ENCODE measurements at places on chromosomes 12 and 14.

GRCh38 chr14:96177766-96178375 lies 26.8 kb upstream of the BDKRB2 start:
- no peak for DNase-seq

DNA sequence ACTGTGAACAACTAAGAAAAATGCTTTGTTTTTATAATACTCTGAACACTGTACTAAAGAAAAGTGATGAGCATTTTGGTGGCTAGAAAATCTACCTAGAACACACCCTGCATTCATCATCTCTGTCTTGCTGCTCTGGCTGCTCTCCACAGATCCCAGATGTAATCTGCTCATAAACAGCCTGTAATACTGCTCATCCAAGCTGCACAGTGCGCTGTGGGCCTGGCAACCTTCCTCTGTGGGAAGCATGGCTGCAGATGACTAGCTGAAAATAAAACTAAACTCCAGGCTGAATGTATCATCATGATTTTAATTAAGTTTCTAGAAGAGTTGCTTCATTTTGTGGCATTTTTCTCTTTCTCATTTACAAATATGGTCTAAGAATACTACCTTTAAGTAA lies 200.7 kb downstream of the SLC2A13 start:
- DNase-seq: no peak

GRCh38 chr12:108079721-108080120 lies 49.4 kb upstream of the WSCD2 start:
- no peak for DNase-seq

DNA sequence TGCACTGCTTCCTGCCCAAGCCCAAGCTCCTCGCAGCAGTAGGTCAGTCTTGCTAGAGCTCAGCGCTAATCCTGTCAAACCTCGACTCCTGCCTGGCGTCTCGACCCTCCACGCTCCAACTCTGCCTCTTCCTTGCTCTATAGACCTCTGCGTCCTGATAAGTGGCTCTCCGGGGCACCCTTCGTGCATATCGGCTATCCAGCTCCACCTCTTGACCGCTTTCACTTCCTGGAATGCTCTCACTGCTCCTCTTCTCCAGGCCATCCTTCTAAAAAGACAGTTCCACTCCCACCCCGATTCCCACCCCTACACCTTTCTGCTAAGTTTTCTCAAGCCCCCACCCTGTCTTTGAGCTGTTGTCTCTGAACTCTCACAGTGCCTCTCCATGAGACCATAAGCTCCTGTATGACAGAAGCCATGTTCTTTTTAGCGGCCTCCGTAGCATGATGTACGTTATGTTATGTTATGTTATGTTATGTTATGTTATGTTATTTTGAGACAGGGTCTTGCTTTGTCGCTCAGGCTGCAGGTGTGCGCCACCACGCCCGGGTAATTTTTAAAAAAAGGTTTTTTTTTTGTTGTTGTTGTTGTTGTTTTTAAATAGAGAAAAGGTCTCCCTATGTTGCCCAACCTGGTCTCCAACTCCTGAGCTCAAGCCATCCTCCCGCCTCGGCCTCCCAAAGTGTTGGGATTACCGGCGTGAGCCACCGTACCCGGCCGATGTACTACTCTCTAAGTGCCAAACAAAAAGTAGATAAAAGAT lies 601 bp downstream of the COX14 start:
- no peak for DNase-seq

GRCh38 chr12:109606320-109607028 lies 32.9 kb downstream of the MVK start:
- no peak for DNase-seq

DNA sequence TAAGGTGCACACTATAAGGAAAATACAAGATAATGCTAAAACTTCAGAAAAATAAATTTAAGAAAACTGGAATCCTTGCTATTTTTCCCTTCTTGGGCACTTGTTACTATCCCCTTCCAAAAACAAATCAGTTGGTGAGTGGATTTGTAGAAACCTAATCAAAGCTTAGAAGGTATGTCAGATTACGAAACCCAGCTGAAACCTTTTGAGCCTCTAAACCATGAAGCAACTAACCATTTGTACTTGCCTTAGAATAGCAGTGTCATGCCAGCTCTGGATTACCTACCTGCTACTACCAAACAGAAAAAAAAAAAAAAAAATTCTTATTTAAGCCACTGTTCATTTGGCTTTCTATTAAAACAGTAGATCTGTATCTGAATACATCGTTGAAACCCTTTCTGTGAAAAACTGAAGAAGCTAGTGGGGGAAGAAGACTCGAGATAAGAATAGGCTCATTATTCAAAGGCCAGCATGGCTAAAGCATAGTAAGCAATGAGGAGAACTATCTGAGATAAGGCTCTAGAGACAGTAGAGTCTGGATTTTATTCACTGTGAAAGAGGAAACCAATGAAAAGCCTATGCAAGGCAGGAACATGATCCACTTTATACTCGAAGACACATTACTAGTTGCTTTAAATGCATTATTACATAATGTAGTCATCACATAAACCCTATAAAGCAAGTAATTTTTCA lies 30.2 kb downstream of the OSBPL8 start:
- no peak for DNase-seq

DNA sequence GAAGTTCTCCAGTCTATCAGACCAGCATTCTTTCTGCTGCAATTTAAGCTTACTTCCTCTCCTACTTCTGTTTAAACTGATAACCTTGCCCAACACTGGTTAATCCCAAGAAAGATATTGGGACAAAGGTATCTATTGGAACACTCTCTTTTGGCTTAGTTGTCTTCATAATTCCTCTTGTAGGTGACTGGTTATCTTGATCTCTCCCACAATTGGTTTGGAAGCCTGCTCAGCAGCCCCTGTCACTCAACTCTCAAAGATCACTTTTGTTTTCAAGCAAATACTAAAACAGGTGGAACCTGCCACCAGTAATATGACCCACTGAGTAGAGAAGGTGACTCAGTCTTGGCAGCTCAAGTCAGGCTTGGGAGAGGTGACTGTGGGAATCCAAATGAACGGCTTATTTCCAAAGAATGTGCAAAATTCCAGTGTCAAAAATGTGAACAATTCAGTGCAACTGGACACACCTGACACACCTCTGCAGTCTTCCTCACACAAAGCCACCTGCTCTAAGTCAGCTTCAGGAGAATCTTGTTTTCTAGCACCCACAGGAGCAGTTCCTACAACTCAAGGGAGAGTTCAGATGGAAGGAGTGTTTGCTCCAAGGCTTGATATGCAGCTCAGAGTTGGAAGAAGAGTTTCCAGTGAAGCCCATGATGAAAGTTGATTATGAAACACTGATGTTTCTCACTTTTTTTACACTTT lies 83.2 kb upstream of the SLC38A2 start:
- DNase-seq: no peak

GRCh38 chr14:57822081-57822480 lies 43.8 kb downstream of the SLC35F4 start:
- DNase-seq: no peak

- DNase-seq: no peak
Observed at GRCh38 chr14:41299924-41300323, 306.8 kb upstream of the LRFN5 start.

GRCh38 chr12:122021193-122021821 lies 377 bp upstream of the BCL7A start:
- no peak for DNase-seq

GRCh38 chr14:30210630-30211029 lies 283.0 kb upstream of the PRKD1 start:
- DNase-seq: no peak

DNA sequence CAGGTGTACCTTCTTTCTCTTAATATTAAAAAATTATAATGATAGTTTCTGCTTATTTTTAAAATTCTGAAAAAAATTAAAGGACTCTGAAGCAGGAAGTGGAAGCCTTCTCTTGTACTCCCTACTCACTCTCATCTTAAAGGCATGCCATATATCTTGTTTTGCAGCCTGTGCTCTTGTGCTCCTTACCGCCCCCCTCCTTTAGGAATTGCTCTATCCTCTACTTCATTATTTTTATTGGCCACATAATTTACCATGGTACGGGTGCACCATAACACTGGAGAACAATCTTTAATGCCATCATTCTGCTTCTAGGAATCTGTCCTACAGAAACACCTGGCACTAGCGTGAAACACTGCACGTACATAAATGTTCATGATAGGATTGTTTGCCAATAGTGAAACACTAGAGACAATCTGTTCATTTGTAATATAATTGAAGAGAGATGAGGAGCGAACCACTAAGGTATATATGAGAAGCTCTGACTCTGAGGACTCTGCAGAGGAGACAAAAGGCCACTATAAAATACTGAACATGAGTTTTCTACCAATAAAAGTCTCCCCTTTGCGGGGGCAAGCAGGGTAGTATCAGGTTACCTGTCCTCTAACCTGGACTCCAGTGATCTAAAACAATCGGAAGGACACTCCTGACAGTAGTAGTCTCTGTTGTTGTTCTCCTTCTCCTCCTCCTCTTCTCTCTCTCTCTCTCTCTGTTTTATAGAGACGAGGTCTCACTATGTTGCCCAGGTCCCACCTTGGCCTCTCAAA lies 6.3 kb upstream of the NYNRIN start:
- DNase-seq: no peak

- no peak for DNase-seq
Observed at GRCh38 chr14:54713379-54713778, 146.5 kb downstream of the SAMD4A start.

- no peak for DNase-seq
Observed at GRCh38 chr14:23704890-23705289, 68.7 kb downstream of the DHRS2 start.

DNA sequence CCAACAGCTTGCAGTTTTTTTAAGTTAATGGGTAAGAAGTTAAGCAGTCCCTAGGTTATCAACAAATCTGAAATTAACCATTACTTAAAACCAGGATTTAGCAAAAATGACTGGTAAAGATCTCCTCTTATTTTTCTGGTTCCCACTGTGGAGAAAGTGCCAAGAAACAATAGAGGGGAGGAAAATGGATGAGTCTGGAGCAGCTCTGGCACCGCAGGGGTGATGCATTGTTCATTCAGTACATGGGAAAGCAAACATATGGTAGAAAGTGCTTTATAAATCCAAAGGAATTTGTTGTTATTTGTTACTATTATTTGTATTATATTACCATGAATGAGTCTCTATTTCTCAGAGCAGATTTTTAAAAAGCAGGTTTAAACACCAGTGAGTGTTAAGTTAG lies 92.2 kb downstream of the DYRK2 start:
- no peak for DNase-seq

DNA sequence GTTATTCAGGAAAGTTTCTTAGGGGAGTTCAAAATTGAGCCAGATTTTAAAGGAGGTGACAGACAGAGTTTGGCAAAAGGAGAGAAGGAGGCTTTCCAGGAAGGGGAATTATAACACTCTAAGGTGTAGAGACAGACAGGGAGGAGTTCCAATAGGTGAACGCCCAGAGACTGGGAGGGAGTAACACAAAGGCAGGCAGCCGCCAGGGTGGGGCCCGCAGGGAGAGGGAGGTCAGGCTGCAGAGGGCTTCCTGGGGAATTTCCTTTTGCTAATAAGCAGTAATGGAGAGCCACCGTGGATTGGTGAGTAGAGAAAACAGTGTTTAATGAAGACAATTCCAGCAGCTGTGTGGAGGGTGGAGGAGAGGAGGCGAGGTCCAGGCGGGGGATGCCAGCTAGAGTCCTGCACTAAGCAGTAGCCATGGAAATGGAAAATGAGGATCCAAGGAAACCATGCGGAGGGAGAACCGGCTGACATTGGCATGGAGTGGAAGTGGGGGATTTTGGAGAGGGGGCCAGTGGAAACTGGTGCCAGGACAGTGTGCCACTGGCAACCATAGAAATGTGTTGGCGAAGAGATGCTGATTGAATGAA lies 22.2 kb downstream of the GRIN2B start:
- no peak for DNase-seq

DNA sequence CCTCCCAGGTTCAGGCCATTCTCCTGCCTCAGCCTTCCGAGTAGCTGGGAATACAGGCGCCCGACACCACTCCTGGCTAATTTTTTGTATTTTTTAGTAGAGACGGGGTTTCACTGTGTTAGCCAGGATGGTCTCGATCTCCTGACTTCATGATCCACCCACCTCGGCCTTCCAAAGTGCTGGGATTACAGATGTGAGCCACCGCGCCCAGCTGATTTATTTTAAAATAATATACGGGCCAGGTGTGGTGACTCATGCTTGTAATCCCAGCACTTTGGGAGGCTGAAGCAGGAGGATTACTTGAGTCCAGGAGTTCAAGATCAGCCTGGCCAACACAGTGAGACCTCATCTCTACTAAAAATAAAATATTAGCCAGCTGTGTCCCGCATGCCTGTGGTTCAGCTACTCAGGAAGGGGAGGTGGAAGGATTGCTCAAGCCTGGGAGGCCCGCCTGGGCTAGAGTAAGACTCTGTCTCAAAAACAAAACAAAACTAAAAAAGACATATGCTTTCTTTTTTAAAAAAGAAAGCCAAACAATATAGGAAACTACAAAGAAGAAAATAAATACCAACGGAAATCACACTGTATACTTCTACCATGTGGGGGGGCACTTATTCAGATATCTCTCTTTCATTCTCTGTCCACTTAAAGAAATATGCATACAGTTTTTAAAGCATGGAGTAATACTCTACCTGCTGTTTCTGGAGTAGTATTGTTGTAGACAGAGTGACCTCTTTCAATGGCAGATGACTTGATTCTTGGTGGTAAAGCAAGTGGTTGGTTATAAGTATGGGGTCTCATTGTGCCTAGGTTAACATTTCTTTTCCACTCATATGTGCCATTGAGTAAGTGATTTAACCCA lies 930 bp upstream of the MIA2 start:
- no peak for DNase-seq

DNA sequence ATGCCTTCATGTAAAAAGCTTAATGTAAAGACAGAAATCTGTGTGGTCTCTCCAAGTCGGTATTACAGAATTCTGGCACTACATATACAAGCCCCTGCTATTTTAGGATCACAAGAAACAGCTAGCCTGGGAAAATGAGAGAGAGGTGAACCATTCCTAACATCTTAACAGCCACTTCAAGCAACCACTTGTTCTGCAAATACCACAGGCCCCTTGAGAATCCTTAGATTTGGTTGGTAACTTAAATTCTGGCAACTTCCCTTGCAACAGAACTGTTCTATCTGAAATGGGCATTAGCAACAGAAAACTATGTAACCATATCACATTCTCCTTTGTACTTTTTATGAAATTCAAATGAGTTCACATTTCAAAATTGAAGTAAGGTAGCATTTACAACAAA lies 68.5 kb downstream of the SPPL3 start:
- no peak for DNase-seq

DNA sequence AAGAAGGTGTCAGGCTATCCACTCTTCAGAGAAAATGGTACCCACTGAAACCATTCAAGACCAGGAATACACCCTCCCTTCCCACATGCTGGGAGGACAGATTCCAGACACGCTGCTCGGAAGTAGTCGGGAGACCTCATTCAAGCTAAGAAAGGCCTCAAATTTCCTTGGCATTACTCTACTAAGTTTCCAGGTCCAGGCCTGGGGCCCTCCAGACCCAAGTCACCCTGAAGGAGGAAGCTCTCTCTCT lies 27.1 kb upstream of the RPLP0 start:
- no peak for DNase-seq

GRCh38 chr14:53109105-53110041 lies 43.8 kb downstream of the DDHD1 start:
- peak; percentile 12 for DNase-seq

GRCh38 chr14:21825149-21825743 lies 151.6 kb upstream of the OR4E1 start:
- DNase-seq: no peak
